Left renal cortex interstitium (tissue), 4 donors: ENCODE measurements at places on chromosomes 6 and 20. TPM values are rescaled to one million over a fixed set of nuclear protein-coding genes. Genes with fewer than 3 reads are reported as not detected.
A peak's percentile ranks its signal among the peaks of the same experiment; 100 is the strongest.

RSPO3 gene
- 17.9 TPM for polyA plus RNA-seq

DNA sequence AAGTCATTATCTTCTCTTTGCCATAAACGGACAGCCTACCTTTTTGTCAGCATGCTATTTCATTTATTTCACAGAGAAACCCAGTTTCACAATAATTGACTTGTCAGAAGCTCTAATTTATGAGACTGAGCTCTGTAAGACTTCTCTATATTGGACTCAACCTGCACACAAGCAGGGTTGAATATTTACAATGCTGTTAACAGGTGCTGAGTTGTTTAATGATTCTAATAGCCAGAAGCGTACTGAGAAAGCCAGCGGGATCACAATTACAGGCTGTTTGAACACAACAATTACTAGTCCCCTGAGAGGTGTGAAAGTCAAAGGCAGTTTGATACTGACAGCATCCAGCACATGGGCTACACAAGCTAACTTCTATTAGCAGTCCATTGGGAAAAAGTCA is 128.2 kb upstream of the SIM1 start:
- DNase-seq, result no peak

GRCh38 chr6:162409741-162410691 is 317.6 kb downstream of the PRKN start:
- no peak for DNase-seq

SALL4 gene
- polyA plus RNA-seq, result 11.5 TPM

- DNase-seq, result no peak
Observed at GRCh38 chr6:125899726-125900182, 56.8 kb upstream of the HINT3 start.

DNA sequence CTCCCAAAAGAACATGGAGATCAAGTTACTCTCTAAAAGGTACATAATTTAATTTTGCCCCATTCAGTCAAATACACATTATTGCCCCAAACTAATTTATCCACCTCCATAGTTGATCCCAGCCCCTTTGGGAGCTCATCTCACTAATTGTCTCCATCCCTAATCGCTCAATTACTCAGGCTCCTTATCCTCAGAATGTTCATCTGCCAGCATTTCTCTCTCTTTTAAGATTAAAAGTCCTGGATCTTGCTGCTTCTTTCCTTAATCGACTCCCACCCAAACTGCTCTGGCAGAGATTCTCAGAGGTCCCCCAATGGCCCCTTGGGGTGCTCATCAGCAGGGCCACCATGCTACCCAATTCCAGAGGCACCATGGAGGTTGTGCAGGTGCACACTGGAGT is 18.4 kb upstream of the NNAT start:
- DNase-seq, result no peak

TGM2 gene
- polyA plus RNA-seq, result 35.8 TPM

GRCh38 chr20:51641866-51642265 is 99.3 kb upstream of the NFATC2 start:
- no peak for DNase-seq

GRCh38 chr20:40493549-40493948 is 195.5 kb downstream of the MAFB start:
- no peak for DNase-seq

DNA sequence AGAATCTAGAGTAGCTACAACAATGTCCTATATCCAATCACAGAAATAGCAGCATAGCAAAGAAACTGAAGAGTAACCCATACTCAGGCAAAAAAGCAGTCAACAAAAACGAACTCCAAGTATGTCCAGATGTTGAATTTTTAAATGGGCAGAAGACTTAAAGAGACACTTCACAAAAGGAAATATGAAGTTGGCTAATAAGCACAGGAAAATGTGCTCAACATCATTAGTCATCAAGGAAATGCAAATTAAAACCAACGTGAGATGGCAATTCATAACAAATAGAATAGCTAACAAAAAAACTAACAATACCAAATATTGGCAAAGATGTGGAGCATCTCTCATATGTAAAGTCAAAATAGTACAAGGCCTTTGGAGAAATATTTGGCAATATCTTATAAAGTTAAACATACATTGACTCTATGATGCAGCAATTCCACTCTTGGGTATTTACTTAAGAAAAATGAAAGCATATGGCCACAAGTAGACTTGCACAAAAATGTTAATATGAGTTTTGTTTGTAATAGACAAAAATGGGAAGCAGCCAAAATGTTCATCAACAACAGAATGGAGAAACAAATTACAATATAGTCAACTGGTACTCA is 37.7 kb downstream of the FRK start:
- DNase-seq, result no peak

- DNase-seq, result no peak
Observed at GRCh38 chr20:1119524-1119923, 1.1 kb downstream of the PSMF1 start.

DNA sequence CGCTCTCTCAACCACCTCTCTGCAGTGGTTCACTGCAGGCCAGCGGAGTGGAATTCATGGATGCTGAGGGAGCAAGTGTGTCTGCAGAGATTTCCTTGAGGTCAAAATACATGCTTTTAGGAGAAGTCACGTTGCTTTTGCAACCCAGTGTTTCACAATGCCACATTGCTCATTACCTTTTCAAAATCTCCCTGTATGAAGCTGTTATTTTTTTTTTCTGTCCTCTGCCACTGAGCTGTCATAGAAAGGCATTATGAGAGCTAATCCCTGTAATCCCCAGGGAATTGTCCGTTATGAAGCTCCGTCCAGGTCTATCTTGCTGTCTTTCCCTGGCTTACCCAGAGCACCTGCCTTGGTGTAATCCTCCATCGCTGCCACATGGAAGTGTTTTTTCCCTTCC is 60.5 kb upstream of the SLC22A23 start:
- no peak for DNase-seq

MROH8 gene
- 7.1 TPM for polyA plus RNA-seq

DNA sequence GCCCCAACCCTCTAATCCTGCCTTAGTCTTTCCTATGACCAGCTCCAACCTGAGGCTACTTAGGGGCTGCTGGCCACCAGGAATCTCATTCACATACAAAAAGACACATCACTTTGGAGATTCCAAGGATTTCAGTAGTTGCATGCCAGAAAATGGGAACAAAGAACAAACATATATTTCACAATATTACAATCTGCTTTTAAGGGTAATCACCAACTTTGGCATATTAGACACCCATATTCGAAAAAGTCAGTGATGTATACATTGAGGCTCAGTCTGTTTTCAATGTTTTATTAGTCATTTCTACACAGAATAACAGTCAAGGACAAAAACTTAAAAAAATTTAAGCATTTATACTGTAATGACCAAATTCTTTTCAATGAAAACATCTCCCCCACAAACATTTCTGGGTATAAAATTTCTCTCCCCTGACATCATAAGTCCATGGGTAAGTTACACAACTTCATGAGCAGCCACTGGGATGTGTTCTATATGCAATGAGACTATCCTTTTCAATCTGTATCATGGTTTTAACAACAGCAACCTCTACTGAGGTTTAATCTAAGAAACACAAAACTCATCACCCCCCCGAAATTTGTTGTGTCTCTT is 103.5 kb downstream of the MAP7 start:
- DNase-seq, result no peak

ARG1 gene
- polyA plus RNA-seq, result 4.3 TPM

DNA sequence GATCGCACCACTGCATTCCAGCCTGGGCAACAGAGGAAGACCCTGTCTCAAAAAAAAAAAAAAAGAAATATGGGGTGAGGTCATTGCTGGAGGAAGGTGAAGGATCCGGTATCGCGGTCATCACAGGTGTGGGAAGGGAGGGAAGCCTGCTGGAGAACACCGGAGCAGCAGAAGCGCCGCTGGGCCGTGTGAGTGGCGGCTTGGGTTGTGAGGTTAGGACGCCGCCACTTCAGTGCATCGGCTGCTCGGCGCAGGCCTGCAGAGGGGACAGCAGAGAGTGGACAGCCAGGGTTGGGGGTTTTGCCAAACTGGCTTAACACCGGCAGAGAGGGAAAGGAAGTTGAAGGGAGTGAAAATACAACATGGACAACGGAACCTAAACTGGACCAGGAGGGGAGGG is 5.4 kb downstream of the TLDC2 start:
- no peak for DNase-seq

GRCh38 chr20:24891546-24892393 is 57.3 kb upstream of the CST7 start:
- no peak for DNase-seq

DNA sequence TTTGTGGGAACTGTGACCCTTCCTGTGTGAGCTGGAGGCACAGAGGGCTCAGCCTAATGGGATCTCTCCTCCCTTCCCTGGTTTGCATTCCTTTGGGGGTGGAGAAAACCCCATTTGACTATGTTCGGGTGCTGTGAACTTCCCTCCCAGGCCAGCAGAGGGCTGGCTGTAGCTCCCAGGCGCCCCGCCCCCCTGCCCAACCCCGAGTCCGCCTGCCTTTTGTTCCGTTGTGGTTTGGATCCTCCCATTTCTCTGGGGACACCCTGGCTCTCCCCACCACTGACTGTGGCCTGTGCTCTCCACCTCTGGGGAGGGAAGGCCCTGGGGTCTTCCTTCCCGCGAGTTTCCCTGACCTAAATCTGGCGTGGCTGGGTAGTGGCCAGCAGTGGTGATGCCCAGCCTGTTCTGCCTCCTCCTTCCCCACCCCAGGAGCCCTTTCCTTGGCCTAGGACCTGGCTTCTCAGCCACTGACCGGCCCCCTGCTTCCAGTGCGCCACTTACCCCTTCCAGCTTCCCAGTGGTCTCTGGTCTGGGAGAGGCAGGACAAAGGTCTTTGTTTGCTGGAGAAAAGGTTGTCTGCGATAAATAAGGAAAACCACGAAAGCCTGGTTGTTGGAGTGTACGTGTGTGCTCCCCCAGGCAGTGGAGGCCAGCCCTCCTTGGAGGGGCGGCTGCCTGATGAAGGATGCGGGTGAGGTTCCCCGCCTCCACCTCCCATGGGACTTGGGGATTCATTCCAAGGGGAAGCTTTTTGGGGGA is 4.9 kb downstream of the VEGFA start:
- DNase-seq, result peak; percentile 49

DNA sequence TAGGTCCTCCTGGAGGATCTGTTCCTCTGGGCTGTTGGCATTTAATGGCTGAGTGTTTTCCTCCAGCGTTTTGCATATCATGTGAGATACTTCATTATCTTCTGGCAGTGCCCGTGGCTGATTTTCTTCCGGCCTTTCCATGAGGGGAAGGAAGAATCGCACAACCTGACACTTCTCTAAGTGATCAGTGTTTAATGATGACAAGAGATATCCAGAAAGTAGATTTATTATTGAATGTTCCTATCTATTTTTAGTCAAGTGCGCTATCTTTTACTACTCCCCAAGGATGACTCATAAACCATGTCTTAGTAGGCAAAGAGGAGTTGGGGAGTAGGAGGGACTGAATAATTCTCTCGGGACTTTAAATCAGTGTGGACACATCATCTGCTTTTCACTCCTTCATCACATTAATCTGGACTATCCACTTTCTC is 149.7 kb downstream of the PLCB4 start:
- DNase-seq, result peak; percentile 10

DNA sequence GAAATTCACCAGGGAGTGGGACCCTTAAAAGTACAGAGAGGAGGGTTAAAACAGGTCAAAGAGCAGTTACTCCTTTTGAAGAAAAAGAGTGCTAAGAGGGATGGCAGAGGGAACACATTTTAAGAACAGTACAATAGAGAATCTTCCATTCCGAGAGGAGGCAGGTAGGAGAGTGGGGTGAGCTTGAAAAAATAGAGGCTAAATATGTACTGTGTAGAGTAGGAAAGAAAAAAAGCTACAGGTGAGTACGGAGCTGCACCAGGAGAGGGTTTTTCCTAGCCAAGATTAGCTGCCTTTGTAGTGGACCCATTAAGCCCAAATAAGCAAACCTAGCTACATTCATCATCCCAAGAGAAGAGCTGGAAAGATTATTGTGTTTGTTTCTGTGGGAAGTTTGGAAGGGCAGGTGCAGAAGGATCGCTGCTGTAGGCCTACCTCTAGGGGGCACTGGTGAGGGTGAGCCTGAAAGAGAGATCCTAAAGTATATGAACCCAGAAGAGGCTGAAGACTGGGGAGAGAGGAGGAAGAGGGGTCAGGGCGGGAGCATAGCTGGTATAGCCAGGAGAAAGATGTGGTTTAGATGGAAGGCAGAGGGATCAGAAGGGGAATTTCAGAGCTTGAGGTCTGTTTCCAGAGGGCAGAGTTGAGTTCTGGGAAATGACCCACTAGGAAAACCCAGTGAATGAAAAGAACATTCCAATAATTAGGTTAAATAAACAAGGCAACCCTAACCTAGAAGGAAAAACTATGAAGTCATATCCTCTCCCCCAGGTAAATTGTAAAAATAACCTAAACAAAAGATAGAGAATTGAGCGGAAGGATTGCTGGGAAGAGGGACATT is 50.2 kb upstream of the HINT3 start:
- DNase-seq, result no peak

DNA sequence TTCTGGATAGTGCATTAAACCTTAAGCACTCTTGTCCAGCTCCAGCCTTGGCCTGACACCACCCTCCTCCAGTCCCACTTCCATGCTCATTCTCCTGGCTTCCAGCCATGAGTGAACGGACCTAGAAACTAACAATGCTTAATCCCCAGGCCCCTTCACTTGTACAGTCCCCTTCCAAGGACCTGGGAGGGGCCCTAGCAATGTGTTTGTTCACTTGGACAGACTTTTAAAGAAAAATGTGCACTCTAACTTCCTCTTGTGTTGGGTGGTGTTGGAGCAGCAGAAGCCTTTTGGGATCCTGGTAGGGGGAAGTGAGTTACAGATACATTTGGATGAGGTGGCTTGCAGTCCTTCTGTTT is 48.9 kb upstream of the CCN6 start:
- no peak for DNase-seq

DNA sequence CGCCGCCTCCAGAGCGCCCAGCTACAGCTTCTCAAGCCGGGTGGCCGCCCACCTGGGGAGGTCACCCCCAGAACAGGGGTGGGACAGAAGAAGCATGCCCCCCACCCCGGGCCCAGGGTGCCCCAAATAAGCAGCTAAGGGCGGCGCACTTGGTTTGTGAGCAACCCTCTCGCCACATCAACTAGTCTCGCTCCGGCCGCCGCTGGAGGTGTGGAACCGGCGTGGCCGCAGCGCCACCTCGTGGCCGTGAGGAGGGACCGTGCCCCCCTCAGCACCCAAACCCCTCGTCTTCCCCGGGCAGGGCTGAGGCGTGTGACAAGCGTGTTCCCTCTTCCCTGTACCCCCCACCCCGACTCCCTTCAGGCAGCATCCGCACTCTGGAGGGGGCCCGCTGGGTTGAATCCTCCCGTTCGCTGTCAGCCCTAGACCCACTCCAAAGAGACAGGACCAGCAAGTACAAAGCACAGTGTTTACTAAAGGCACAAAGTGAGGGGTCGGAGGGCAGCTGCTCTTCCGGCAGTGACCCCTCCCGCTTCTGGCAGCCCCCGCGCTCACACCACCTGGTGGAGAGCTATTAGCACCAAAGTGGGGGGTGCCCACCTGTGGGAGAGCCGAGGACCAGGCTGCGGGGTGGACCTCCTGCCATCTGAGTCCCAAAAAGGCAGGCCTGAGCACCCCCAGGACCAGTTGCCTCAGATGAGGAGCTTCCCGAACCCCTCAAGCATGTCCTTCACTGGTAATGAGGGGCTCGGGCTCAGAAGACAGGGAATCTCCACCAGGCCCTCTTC is 45.4 kb downstream of the MDFI start:
- peak; percentile 65 for DNase-seq

MAP7 gene
- 39.2 TPM for polyA plus RNA-seq
